ENCODE measurements at places on chromosomes 16 and 17. TPM values are rescaled to one million over a fixed set of nuclear protein-coding genes. Genes with fewer than 3 reads are reported as not detected.

PKMYT1 gene
- total RNA-seq, result 6.6 TPM

CCDC154 gene
- total RNA-seq, result 0.25 TPM

PRAC1 gene
- not detected for total RNA-seq

C17orf100 gene
- total RNA-seq, result 0.16 TPM

HOXB4 gene
- 2.3 TPM for total RNA-seq

PRRT2 gene
- total RNA-seq, result 0.25 TPM

FBF1 gene
- 9.1 TPM for total RNA-seq

FBXW10 gene
- total RNA-seq, result not detected

RBFOX1 gene
- not detected for total RNA-seq

NPTX1 gene
- total RNA-seq, result 0.16 TPM

TOB1 gene
- 6.4 TPM for total RNA-seq

GPR139 gene
- not detected for total RNA-seq

CES1 gene
- 0.16 TPM for total RNA-seq

RSKR gene
- 3.7 TPM for total RNA-seq

C17orf58 gene
- 29.8 TPM for total RNA-seq

YBX2 gene
- total RNA-seq, result not detected

KRTAP4-5 gene
- total RNA-seq, result not detected

AANAT gene
- not detected for total RNA-seq

RHBDF1 gene
- total RNA-seq, result 43.6 TPM

CAPNS2 gene
- 0.81 TPM for total RNA-seq

Data from bladder microvascular endothelial cell (primary cell).